ENCODE measurements at places on chromosomes 5 and 9. TPM values are rescaled to one million over a fixed set of nuclear protein-coding genes. Genes with fewer than 3 reads are reported as not detected.

The IGFBPL1 gene
- 2.9 TPM for total RNA-seq

The GPR151 gene
- total RNA-seq: not detected

The ZDHHC11B gene
- 1.2 TPM for total RNA-seq

The ARL14EPL gene
- total RNA-seq: not detected

The ZBED3 gene
- 4.5 TPM for total RNA-seq

The CLIC3 gene
- total RNA-seq: 2.4 TPM

The PCDHB13 gene
- 0.06 TPM for total RNA-seq

The GFI1B gene
- 0.15 TPM for total RNA-seq

The PSD2 gene
- 0.03 TPM for total RNA-seq

The SNCB gene
- 0.91 TPM for total RNA-seq

The ACTL7A gene
- total RNA-seq: not detected

The CARD9 gene
- 0.85 TPM for total RNA-seq

The ST8SIA4 gene
- total RNA-seq: 0.74 TPM

The GLRA1 gene
- total RNA-seq: not detected

The C9orf43 gene
- 0.62 TPM for total RNA-seq

The SOHLH1 gene
- total RNA-seq: not detected

The FAM221B gene
- not detected for total RNA-seq

The INSYN2B gene
- total RNA-seq: 0.64 TPM

The F12 gene
- total RNA-seq: 23.0 TPM

The SNX2 gene
- total RNA-seq: 60.7 TPM

The EQTN gene
- not detected for total RNA-seq

The NRG2 gene
- total RNA-seq: 2.0 TPM

The PRDM9 gene
- not detected for total RNA-seq

The MRPL50 gene
- total RNA-seq: 16.8 TPM

The BSPRY gene
- not detected for total RNA-seq

The SMIM32 gene
- total RNA-seq: not detected

The NTRK2 gene
- 0.03 TPM for total RNA-seq

The AGXT2 gene
- total RNA-seq: not detected

The DAB2 gene
- total RNA-seq: 15.6 TPM

The DMRT3 gene
- total RNA-seq: not detected

The IFNK gene
- total RNA-seq: not detected

The TNIP1 gene
- 137 TPM for total RNA-seq

The RANBP3L gene
- not detected for total RNA-seq

The PCDHB12 gene
- 0.02 TPM for total RNA-seq

The PCDHGC4 gene
- total RNA-seq: not detected

The TIGD6 gene
- total RNA-seq: 5.2 TPM

The PCDHA9 gene
- not detected for total RNA-seq

The SLC36A3 gene
- total RNA-seq: not detected

The OR1Q1 gene
- not detected for total RNA-seq

The ADAMTS19 gene
- total RNA-seq: not detected

The PPP1R2B gene
- 0.13 TPM for total RNA-seq

The ORM1 gene
- total RNA-seq: not detected

The IL13 gene
- total RNA-seq: not detected

The PRR7 gene
- total RNA-seq: 28.0 TPM

The DNAH5 gene
- total RNA-seq: 0.93 TPM

The TRIM7 gene
- 42.8 TPM for total RNA-seq

The IL4 gene
- total RNA-seq: not detected

The EIF4E1B gene
- total RNA-seq: not detected

The TJP2 gene
- total RNA-seq: 4.8 TPM

The CCDC183 gene
- 0.10 TPM for total RNA-seq

Measured in A549 treated with DMSO at 1 μM for 4 hours (cell line).